Muscle of arm (tissue), 14 donors: ENCODE measurements at places on chromosomes 11 and 22.

GRCh38 chr11:69125861-69126260, 29.9 kb upstream of the SMIM38 start:
- DNase-seq, result no peak

GRCh38 chr11:96342014-96342960, 708 bp downstream of the MAML2 start:
- no peak for DNase-seq

DNA sequence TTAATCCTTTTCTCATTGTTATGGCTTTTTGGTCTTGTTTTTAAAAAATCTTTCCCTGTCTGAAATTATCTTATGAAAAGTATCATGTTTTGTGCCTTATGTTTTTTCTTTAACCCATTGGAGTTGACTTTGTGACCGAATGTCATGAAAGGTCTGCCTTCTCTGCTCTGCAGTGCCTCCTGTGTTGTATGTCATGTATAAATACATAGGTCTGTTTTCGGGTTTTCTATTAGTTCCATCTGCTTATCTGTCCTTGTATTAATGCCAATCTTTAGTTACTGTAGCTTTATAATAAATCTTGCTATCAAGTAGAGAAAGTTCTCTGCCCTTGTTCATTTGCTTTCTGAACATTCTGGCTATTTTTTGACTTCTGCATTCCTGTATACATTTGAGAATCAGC, 73.0 kb downstream of the ZBTB44 start:
- DNase-seq, result no peak

DNA sequence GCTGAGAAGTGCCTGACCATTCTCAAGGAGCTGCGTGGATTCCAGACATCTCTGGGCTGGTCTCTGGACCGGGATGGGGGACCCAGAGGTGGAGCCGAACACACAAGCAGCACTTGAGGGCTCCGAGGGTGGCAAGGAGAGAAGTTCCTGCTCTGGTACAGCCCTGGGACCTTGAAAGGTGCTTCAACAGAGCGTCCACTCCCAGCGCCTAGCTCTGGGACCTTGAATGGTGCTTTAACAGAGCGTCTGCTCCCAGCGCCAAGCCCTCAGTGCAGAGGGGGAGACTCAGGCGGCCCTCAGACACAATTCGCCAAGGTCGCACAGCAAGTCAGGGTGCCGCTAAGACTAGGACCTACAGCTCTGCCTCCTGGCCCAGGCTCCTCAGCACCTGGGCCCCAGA, 10.6 kb upstream of the NPAS4 start:
- no peak for DNase-seq

- DNase-seq, result no peak
Observed at GRCh38 chr11:10551290-10551592, 10.3 kb upstream of the RNF141 start.

- peak; percentile 63 for DNase-seq
Observed at GRCh38 chr11:43942662-43943371, 380 bp downstream of the C11orf96 start.

DNA sequence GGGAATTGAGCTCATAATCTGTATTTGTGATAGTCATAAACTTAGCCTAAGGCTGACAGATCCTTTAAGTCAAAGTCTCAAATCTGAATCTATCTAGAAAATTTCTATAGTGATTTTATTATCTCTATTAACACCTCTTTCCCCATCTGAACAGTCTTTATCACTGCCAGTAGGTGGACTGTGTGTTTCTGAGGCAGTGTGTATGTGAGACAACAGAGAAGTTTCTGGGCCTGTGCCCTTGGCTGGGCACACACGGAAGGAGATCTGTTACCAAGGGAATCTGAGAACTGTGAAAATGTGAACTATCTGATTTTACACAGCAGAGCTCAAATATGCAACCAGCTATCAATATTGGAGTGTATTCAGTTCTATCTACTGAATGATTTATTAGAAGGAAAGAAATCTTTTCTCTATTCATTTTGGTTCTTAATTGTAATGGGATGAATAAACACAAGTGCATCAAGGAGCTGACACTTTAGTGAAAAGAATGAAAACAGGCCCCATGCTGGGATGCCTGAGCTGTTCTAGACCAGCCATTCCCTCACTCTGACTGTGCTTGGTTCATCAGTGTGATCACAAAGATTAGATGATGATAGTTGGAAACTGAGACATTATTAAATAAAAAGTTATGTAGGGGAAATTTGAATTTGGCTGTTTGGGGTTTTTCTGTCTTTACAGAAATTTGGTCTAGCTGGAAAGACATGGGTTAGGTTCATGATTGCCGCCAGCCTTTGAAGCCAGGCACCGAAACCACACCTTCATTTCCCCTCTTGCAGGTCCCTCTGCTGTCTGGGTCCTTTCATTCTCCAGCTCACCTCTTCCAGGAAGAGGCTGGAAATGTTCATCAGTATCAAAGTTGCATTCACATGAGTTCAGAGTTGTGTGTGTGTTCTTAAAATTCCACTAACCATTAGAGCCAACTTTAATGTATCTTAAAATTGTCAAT, 68.1 kb downstream of the LIF start:
- DNase-seq, result no peak

- DNase-seq, result no peak
Observed at GRCh38 chr11:130474637-130475400, 26.4 kb downstream of the ADAMTS15 start.

- DNase-seq, result no peak
Observed at GRCh38 chr22:22908941-22909604, 21.5 kb downstream of the IGLL5 start.

DNA sequence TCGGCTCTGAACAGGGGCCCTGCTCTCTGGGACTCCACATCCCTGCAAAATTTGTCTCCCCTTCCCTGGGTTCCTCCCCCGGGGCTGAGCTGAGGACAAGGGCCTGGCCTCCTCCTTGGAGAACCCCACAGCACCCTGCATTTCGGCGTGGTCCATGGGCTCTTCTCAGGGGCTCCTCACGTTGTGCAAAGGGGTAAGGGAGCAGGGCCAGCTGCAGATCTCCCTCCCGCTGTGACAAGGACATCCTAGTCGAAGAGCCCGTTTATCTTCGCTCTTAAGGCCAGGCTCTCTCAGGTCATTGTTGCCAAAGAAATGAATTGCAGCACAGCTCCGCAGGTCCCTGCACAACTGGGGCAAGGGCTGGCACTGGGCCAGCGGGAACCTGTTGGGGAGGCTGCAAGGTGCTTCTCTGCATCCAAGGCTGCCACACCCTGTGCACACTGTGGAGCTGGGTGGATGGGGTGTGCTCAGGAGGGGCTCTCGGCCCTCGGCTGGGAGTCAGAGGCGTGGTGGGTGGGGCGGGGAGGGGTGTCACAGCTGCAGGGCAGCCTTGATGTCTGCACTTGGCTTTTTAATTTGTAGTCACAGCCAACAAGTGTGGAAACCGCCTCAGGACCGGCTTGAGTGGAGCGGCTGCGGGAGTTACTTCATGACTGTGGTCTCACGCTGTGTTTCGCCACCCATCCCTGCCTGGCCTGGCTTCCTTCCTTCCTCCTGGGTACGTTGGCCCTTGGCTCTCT, 26.6 kb upstream of the SEPTIN5 start:
- DNase-seq, result no peak

DNA sequence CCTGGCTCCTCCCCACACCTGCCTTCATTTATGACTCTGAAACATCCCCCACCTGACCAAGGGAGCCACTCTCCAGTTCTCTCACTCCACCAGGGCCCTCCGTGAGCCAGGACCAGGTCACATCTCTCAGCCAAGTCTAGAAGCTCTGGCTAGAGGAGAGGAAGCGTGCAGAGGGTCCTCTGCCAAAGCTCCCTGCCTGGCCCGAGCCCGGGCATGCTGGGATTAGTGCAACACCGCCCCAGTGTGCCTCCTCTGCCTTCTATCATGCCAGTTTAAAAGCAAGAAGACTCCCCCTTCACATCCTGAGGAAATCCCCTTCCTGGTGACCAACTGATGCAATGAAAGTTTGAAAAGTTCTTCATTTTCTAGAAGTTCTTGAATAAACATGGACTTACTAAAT, 23.5 kb downstream of the TP53AIP1 start:
- no peak for DNase-seq

- no peak for DNase-seq
Observed at GRCh38 chr11:36122671-36123070, 166.6 kb downstream of the COMMD9 start.

GRCh38 chr22:30351226-30351625, 5.5 kb downstream of the SF3A1 start:
- no peak for DNase-seq
